ENCODE measurements at places on chromosomes 6 and 20.

GRCh38 chr20:62158088-62158400 lies 14.5 kb downstream of the SS18L1 start:
- DNase-seq, result no peak

- no peak for DNase-seq
These were observed 216.2 kb downstream of the TRDN start for GRCh38 chr6:123420512-123420911.

DNA sequence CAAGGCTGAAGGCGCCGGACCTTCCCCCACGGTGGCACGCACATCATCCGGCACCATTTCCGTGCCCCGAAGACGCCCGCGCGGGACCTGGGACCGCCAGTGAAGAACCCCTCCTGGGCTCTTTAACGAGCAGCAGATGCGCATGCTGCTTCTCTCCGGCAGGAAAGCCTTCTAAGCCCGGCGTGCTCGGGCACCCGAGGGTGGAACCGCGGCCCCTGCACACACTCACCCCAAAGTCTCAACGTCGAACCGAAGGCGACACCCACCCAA lies 240 bp downstream of the FOXQ1 start:
- DNase-seq, result no peak

DNA sequence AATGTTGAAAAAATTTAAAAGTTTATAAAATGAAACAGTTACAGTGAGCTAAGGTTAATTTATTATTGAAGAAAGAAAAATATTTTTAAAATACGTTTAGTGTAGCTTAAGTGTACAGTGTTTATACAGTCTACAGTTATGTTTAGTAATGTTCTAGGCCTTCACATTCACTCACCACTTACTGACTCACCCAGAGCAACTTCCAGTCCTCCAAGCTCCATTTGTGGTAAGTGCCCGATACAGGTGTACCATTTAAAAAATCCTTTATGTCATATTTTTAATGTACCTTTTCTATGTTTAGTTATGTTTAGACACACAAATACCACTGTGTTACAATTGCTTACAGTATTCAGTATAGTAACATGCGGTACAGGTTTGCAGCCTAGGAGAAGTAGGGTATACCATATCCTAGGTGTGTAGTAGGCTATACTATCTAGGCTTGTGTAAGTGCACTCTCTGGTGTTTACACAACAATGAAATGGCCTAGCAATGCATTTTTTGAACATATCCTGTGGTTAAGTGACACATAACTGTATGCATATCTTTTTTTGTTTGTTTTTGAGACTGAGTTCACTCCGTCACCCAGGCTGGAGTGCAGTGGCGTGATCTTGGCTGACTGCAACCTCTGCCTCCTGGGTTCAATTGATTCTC lies 26.3 kb downstream of the FLRT3 start:
- DNase-seq, result no peak

GRCh38 chr20:47389867-47390347 lies 33.4 kb upstream of the ZMYND8 start:
- DNase-seq, result no peak
